MCF 10A (cell line): ENCODE measurements at places on chromosomes 1 and 21.
A peak's percentile ranks its signal among the peaks of the same experiment; 100 is the strongest.

DNA sequence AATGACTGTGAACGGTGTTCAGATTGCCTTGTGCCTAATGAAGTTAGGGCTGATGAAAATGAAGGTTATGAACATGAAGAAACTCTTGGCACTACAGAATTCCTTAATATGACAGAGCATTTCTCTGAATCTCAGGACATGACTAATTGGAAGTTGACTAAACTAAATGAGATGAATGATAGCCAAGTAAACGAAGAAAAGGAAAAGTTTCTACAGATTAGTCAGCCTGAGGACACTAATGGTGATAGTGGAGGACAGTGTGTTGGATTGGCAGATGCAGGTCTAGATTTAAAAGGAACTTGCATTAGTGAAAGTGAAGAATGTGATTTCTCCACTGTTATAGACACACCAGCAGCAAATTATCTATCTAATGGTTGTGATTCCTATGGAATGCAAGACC lies 96.6 kb downstream of the ZFYVE9 start:
- peaks cover 19% of the 10 kb centered on the region for H3K4me1 ChIP-seq
- no peak overlapping the region for H3K4me3 ChIP-seq
- no peak overlapping the region for H3K27ac ChIP-seq
- no peaks in the 10 kb centered on the region for H3K27me3 ChIP-seq
- peak; percentile 28 for DNase-seq

DNA sequence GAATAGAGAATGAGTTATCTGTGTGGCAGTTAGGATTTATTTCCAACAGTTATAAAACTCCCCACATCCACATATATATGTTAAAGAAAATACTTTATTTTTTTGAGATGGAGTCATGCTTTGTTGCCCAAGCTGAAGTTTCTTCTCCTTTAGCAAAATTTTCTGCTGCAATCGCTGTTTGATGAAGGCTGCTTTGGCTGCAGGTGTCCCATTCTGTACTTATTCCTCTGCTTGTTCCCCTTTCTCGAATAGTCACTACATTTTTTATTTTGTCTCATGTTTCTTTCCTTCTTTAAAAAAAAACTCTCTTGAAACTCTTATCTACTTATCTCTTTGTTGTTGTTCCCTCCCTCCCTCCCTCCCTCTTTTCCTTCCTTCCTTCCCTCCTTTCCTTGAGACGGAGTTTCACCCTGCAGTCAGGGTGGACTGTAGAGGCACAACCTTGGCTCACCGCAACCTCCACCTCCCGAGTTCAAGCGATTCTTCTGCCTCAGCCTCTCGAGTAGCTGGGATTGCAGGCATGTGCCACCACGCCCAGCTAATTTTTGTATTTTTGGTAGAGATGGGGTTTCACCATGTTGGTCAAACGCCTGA lies 10.6 kb downstream of the OR2W3 start:
- peak overlapping the region; percentile 99 for H3K27ac ChIP-seq
- peak overlapping the region; percentile 79 for H3K4me3 ChIP-seq
- no peaks in the 10 kb centered on the region for H3K27me3 ChIP-seq

DNA sequence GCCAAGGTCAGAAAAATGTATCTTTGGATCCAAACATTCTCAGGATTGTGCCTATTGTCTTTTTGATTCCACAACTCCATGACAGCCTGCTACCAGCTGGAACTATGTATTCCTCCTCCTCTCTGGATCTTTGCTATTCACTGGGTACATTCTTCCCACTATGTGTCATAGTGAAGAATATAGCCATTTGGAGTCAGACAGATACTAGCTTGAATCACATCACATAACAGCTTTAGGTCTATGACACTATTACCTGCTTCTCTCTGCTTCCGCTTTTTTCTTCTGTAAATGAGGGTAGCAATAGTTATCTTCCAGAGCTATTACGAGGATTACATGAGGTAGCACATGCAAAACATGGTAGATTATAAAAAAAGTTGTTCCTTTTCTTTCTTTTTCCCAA lies 5.4 kb upstream of the EXO1 start:
- no peak for DNase-seq
- H3K27me3 ChIP-seq, result no peaks in the 10 kb centered on the region
- peaks cover 16% of the 10 kb centered on the region for H3K4me1 ChIP-seq
- H3K27ac ChIP-seq, result no peak overlapping the region
- H3K36me3 ChIP-seq, result no peaks in the 10 kb centered on the region

- no peaks in the 10 kb centered on the region for H3K36me3 ChIP-seq
- H3K27me3 ChIP-seq, result no peaks in the 10 kb centered on the region
- no peak overlapping the region for H3K4me3 ChIP-seq
- peak; percentile 92 for DNase-seq
- H3K27ac ChIP-seq, result no peak overlapping the region
Observed at GRCh38 chr1:193654951-193655735, 468.7 kb upstream of the B3GALT2 start.

GRCh38 chr21:44456214-44456914 lies 1.1 kb downstream of the LRRC3 start:
- H3K4me3 ChIP-seq, result no peak overlapping the region
- no peaks in the 10 kb centered on the region for H3K4me1 ChIP-seq
- no peaks in the 10 kb centered on the region for H3K36me3 ChIP-seq
- DNase-seq, result no peak

GRCh38 chr1:175976865-175977642 lies 230.0 kb downstream of the COP1 start:
- peak overlapping the region; percentile 70 for H3K27ac ChIP-seq
- H3K4me3 ChIP-seq, result peak overlapping the region; percentile 53
- H3K27me3 ChIP-seq, result no peaks in the 10 kb centered on the region
- H3K4me1 ChIP-seq, result peaks cover 26% of the 10 kb centered on the region
- DNase-seq, result peak; percentile 42

GRCh38 chr1:30225357-30225756 lies 498.0 kb downstream of the MATN1 start:
- H3K4me3 ChIP-seq, result no peak overlapping the region
- no peaks in the 10 kb centered on the region for H3K36me3 ChIP-seq
- peaks cover 57% of the 10 kb centered on the region for H3K27me3 ChIP-seq
- no peak overlapping the region for H3K27ac ChIP-seq
- DNase-seq, result no peak

DNA sequence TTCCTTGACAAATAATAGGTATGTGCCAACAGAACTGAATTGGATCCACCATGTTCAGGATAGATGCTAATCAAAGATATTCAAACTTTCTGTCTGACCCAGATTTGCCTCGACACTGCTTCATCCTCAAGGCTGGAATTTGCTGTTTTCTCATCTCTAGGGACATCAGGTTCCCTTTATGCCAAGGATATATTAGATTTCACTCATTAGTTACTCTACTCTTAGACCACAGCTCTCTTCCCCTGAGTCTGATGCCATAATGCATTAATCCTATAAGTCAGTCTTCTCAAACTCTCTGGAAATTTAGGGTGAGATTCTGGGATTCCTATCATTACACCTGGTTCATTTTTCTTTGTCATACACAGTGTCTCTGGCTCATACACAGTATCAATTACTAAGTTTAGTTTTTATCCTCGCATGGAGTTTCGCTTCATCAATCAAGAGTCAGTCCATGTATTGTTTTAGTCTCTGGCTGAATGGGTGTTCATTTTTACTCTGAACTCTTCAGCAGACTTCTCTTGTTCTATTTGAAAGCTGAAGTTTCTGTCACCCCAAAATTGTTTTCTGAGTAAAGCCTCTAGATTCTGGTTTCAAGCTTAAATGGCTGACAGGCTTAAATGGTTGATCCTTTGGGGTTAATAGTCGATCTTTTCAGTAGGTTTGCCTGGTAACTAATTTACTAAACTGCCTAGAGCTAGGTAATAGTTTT lies 9.3 kb upstream of the DCAF6 start:
- no peaks in the 10 kb centered on the region for H3K36me3 ChIP-seq
- no peak overlapping the region for H3K27ac ChIP-seq
- H3K4me3 ChIP-seq, result no peak overlapping the region
- no peak for DNase-seq
- H3K4me1 ChIP-seq, result peaks cover 15% of the 10 kb centered on the region

- no peak overlapping the region for H3K4me3 ChIP-seq
- peaks cover 5% of the 10 kb centered on the region for H3K4me1 ChIP-seq
- DNase-seq, result no peak
- no peak overlapping the region for H3K27ac ChIP-seq
- H3K36me3 ChIP-seq, result peaks cover 13% of the 10 kb centered on the region
Observed at GRCh38 chr1:34978921-34979320, 6.2 kb downstream of the TMEM35B start.

GRCh38 chr1:6423321-6423999 lies 1.1 kb upstream of the ESPN start:
- H3K4me3 ChIP-seq, result no peak overlapping the region
- peaks cover 25% of the 10 kb centered on the region for H3K4me1 ChIP-seq
- no peaks in the 10 kb centered on the region for H3K36me3 ChIP-seq
- no peaks in the 10 kb centered on the region for H3K27me3 ChIP-seq
- peak; percentile 91 for DNase-seq

GRCh38 chr1:21933397-21934248 lies 3.5 kb downstream of the HSPG2 start:
- DNase-seq, result peak; percentile 63
- H3K36me3 ChIP-seq, result peaks cover 7% of the 10 kb centered on the region
- H3K4me3 ChIP-seq, result peak overlapping the region; percentile 54
- no peaks in the 10 kb centered on the region for H3K27me3 ChIP-seq
- peaks cover 61% of the 10 kb centered on the region for H3K4me1 ChIP-seq

DNA sequence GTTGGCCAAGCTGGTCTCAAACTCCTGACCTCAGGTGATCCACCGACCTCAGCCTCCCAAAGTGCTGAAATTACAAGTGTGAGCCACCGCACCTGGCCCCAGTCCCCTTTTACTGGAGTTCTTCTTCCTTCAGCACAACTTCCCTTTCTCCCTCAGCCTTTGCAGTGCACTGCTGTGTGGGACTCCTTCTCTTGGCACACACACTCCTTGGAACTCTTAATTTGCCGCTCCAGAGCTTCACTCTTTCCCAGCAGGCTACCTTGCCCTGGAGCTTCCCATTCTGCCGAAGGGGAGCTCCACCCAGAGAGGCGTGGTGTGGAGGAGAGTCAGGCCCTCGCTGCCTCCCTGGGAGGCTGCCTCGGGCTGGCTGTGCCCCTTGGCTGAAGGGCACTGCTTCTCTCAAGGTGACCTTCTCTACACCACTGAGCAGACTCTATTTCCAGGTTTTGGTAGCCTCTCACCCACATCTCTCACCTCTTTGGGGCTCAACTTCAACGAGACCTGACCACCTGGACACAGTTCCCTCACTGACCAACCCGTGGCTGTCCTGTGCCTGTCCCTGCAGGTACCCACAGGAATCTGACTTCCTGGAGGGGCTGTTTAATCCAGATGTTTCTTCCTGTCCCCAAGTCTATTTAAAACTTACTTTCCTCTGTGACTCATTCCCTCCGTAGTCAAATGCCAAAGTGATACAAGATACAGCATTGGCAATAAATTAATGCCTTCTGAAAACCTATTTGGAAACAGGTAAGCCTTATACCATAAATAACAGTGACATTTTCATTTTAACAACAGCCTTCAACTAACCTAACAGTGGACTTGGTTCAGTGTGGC lies 227.3 kb upstream of the KIAA0040 start:
- no peak overlapping the region for H3K4me3 ChIP-seq
- H3K36me3 ChIP-seq, result no peaks in the 10 kb centered on the region
- H3K27ac ChIP-seq, result no peak overlapping the region
- DNase-seq, result no peak

DNA sequence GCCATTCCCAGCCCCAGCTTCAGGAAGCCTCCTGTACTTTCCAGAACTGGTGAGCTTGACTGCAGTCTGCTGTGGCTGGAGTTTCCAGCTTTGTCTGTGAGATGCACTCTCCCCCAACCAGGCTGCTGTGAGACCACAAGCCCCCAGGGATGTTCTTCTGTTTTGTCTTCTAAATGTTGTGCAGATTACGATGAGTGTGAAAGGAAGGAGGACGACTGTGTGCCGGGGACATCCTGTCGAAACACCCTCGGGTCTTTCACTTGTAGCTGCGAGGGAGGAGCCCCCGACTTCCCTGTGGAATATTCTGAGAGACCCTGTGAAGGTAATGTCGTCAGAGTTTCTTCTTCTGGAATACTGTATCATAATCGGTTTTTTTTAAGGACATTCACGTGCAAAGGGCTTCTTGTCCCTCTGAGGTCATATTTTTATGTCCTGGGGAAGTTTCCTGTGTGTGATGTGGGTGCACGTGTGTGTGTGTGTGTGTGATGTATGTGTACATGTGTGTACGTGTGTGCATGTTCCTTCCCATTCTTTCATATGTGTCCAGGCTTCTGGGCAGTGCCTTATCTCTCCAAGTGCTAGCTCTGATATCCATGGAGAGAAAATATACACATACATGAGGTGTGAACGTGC lies 49.9 kb downstream of the UMODL1 start:
- peaks cover 25% of the 10 kb centered on the region for H3K4me1 ChIP-seq
- H3K36me3 ChIP-seq, result no peaks in the 10 kb centered on the region
- H3K4me3 ChIP-seq, result no peak overlapping the region
- no peak overlapping the region for H3K27ac ChIP-seq

GRCh38 chr1:116131866-116132605 lies 20.8 kb downstream of the MAB21L3 start:
- peak; percentile 88 for DNase-seq
- H3K4me3 ChIP-seq, result no peak overlapping the region
- H3K27ac ChIP-seq, result no peak overlapping the region
- no peaks in the 10 kb centered on the region for H3K4me1 ChIP-seq
- H3K36me3 ChIP-seq, result no peaks in the 10 kb centered on the region

- DNase-seq, result no peak
- H3K36me3 ChIP-seq, result no peaks in the 10 kb centered on the region
- no peak overlapping the region for H3K27ac ChIP-seq
- no peaks in the 10 kb centered on the region for H3K27me3 ChIP-seq
Observed at GRCh38 chr1:2999571-2999970, 21.7 kb upstream of the ACTRT2 start.

- no peak overlapping the region for H3K27ac ChIP-seq
- peaks cover 41% of the 10 kb centered on the region for H3K36me3 ChIP-seq
- H3K27me3 ChIP-seq, result no peaks in the 10 kb centered on the region
- no peaks in the 10 kb centered on the region for H3K4me1 ChIP-seq
- DNase-seq, result no peak
Observed at GRCh38 chr1:184693011-184693410, 61.6 kb downstream of the EDEM3 start.

DNA sequence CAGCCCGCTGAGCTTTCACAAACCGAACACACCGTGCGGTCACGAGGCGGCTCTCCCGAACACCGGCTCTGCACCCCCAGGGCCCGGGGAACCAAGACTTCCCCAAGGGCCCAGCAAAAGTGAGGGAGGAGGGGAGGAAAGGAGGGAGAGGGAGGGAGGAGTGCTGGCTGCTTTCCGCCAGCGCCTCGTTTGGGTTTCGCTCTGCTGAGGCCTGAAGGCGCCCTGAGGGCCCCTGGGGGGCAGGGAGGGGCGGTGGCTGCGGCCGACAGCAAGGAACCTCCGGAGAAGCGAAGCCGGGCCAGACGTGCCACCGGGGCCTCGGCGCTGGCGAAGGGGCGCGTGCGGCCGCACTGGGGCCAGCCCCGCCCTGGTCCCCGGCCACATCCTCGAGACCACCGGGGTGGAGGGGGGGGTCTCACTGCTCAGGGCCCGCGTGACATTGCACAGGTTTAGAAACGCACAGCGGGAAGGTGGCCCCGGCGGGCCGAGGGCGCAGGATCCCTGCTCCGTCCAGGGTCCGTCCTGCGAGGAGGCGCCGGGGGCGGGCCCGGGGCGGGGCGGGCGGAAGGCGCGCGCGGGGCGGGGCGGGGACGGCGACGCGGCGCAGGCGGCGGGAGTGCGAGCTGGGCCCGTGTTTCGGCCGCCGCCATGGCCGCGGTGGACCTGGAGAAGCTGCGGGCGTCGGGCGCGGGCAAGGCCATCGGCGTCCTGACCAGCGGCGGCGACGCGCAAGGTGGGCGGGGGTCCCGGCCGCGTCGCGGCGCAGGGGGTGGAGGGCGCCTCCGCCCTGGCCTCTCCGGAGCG lies at the start of gene PFKL:
PFKL (plus strand) TSS at position 596 of the 804 bp plus-strand sequence; CDS start at position 649, 53 bp downstream.
- no peaks in the 10 kb centered on the region for H3K27me3 ChIP-seq
- H3K27ac ChIP-seq, result peak within 1 kb of the TSS; percentile 69
- peaks cover under 1% of the 10 kb centered on the region for H3K36me3 ChIP-seq
- H3K4me1 ChIP-seq, result no peaks in the 10 kb centered on the region
- DNase-seq, result peak; percentile 54
